ENCODE measurements at places on chromosomes 7 and 10.

GRCh38 chr10:77479586-77479985, 158.0 kb downstream of the KCNMA1 start:
- no peaks in the 10 kb centered on the region for H3K27me3 ChIP-seq
- H3K36me3 ChIP-seq: no peaks in the 10 kb centered on the region

GRCh38 chr7:151954866-151955820, 1.1 kb upstream of the GALNTL5 start:
- DNase-seq: no peak
- H3K4me1 ChIP-seq: no peaks in the 10 kb centered on the region
- no peaks in the 10 kb centered on the region for H3K27me3 ChIP-seq

DNA sequence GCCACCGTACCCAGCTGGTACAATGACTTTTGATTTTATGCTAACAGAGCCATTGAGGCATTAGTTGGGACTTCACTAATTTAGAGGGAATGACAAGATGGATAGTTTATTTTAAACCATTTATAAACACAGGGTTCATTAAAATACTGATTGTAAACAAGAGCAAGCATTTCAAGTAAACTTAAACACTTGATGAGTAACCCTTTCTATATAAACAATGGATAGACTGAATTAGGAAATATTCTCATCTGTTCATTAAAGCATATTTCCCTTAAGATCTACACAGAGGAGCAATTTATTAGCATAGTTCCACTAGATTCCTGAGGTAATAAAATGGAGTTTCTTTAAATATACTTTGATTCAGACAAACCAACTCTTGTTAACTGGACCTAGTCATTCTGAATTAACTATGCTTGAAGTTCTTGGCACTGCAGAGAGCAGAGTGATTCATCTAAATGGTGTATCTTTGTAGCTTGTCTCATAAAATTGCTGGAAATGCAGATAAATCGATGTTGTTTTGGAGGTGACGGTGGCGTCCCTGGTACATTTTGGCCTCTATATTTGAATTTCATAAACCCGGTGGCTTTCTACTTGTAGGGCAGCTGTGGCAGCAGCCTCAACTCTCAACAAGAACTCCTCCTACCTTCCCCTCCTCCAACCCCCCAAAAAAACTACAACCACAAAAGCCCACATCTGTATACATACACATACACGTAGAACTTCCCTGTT, 15.4 kb upstream of the VDAC2 start:
- no peak for DNase-seq
- H3K4me1 ChIP-seq: no peaks in the 10 kb centered on the region
- H3K4me3 ChIP-seq: no peak overlapping the region
- H3K27ac ChIP-seq: no peak overlapping the region

GRCh38 chr7:125934539-125934938, 1004.9 kb upstream of the POT1 start:
- no peaks in the 10 kb centered on the region for H3K27me3 ChIP-seq
- H3K27ac ChIP-seq: no peak overlapping the region
- no peak for DNase-seq
- H3K4me1 ChIP-seq: no peaks in the 10 kb centered on the region
- H3K36me3 ChIP-seq: no peaks in the 10 kb centered on the region

GRCh38 chr10:26407406-26407969, 30.7 kb upstream of the APBB1IP start:
- DNase-seq: no peak
- no peak overlapping the region for H3K4me3 ChIP-seq
- H3K4me1 ChIP-seq: no peaks in the 10 kb centered on the region
- no peaks in the 10 kb centered on the region for H3K27me3 ChIP-seq
- H3K36me3 ChIP-seq: no peaks in the 10 kb centered on the region
- H3K27ac ChIP-seq: no peak overlapping the region

DNA sequence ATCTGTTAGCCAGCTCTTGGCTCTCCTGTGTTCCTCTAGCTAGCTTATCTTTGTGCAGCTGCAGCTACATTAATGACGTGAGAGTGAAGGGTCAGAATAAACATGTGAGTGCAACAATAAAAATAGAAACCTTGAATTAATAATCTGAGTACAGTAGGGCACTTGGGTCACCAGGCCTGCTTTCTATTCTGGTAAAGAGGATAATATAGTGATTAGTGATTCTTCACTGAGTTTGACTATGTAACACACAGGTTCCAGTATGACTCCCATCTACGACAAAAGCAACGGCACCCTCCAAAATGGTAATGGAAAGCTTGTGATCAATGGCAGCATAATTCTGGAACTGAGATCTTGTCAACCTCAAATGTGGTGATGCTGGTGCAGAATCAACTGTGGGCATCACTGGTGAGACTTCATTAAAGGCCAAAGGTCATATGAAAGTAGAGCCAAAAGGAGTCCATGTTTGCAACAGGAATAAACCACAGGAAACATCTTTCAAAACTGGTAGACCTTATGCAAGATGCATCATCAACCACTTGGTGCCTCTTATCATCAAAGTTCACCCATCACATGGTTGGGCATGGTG, 77.6 kb downstream of the NRBF2 start:
- H3K36me3 ChIP-seq: peaks cover 38% of the 10 kb centered on the region
- no peaks in the 10 kb centered on the region for H3K27me3 ChIP-seq
- peaks cover 10% of the 10 kb centered on the region for H3K4me1 ChIP-seq
- H3K4me3 ChIP-seq: no peak overlapping the region

All from effector memory CD4-positive, alpha-beta T cell (primary cell).